ENCODE measurements at places on chromosomes 7 and 10.
A peak's percentile ranks its signal among the peaks of the same experiment; 100 is the strongest.

GRCh38 chr7:107207459-107207858 lies 38.7 kb downstream of the HBP1 start:
- DNase-seq, result no peak

DNA sequence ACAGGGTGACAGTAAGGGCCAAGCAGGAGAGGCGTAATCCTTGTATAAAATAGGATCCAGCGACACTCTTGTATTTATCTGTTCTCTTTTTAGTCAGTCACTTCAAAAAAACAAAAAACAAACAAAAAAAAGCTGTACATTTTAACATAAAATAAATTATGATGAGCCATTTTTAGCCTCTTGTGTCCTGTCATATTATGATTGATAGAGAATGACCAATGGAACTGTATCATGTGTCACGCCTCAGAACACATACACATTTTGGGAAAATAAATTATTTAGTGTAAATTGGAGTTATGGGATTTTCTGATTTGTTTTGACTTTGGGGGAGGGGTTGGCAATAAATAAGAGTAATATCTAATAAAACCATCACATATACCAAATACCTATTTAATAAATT lies 79.3 kb upstream of the SAMD8 start:
- no peak for DNase-seq

DNA sequence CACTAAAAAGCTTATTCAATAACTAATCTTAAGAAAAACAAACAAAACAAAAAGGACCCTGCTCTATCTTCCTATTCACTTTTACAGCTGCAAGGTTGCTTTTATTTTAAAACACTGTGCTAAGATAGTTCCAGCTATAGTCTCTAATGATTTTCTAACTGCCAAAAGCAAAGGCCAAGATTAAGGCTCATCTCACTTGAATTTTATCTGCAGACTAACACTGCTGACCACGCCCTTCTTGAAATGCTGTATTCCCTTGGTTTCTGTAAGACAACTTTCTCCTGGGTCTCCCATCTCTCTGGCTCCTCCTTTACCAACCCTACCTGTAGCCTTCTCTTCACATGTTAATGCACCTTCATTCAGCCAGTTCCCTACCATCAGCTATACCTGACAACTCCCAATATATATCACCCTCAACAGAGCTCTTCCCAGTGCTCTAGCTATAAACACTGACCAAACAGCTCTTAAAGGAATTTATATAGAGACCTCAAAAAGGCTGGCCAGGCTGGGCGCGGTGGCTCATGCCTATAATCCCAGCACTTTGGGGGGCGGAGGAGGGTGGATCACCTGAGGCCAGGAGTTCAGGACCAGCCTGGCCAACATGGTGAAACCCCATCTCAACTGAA lies 11.7 kb downstream of the SRPK2 start:
- DNase-seq, result no peak

DNA sequence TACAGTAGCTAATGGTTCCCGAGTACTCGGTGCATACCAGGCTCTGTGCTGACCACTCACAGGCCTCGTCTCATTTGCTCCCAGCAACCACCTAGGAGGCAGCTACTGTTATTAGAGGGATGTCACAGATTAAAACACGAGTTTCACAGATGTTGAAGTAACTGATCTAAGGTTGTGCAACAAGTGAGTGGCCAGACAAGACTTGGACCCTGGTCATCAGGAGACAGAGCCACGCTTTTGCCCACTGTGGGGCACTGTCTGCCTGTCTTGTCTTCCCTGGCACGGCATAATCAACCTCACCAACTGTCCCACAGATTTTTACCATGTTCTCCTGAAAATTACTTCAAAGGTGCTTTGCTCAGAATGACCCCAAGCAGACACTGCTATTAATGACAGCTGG lies 111.6 kb upstream of the HABP2 start:
- DNase-seq, result no peak

DNA sequence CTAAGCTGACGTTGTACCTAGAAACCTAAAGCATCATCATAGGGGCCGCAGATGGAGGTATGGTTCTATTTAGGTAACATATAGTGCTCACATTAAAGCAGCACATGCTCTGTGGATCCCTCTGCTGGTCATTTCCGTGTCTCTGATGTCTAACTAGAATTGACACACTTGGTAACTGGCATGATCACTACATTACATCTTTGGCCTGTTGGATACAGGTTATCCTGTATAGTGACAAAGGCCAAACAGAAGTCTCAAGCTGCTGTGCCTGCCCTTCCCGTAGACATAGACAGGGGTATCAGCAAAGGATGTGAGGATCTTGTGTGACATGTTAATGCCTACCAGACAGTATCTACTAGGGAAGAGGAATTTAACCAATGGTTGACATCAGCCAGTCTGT lies 51.2 kb downstream of the KIF5B start:
- DNase-seq, result peak; percentile 26

- DNase-seq, result no peak
These were observed 17.5 kb upstream of the PLAU start for GRCh38 chr10:73893426-73893825.

GRCh38 chr10:50322077-50322476 lies 70.8 kb upstream of the ASAH2 start:
- DNase-seq, result no peak

GRCh38 chr10:25028711-25029110 lies 12.3 kb downstream of the THNSL1 start:
- DNase-seq, result no peak

- DNase-seq, result no peak
These were observed 892.0 kb upstream of the CELF2 start for GRCh38 chr10:10125676-10126075.

DNA sequence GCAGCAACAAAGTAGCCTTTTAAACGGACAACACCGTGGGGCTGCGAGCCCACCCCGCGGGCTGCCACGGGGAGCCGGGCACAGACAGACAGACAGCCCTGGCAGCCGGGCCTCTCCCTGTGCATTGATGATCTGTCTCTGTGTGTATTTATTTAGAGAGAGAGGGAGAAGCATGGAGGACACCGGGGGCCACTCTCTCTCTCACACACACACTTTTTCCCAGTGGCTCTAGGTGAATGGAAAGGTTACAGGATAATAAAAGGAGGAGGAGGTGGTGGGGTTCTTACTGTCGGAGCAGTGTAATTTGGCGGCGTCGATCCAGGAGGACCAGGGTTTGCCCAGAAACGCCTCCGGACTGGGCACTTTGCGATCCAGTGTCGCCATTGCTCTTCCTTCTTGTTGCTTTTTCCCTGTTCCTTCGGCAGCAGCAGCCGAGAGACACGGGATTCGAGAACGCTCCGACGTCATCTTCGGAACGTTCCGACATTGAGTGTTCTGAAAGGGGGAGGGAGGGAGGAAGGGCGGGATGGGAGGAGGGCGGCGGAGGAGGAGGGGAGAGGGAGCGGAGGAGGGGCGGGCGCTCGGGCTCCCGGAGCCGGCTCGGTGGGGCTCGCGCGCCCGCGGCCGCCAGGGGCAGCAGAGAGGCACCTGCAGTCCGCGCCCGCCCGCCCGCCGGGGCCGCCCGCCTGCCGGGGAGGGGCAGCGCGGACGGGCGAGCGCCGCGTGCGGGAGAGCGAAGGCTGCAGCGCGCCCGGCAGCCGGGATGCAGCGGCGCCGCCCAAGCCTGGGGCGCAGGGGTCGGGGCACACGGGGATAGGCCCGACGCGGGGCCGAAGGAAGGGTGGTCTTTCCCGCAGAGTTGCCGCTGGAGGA lies at the start of gene ATXN7L1:
ATXN7L1 (minus strand) TSS at position 509 of the 873 bp plus-strand sequence; CDS start at position 468, 41 bp downstream.
- DNase-seq, result peak; percentile 93

- peak; percentile 39 for DNase-seq
These were observed 315.7 kb downstream of the TNS3 start for GRCh38 chr7:47266131-47266706.

GRCh38 chr7:106243893-106244292 lies 40.9 kb downstream of the NAMPT start:
- DNase-seq, result no peak

GRCh38 chr7:64733550-64734240 lies 60.5 kb upstream of the ZNF138 start:
- DNase-seq, result no peak

GRCh38 chr7:50939021-50939420 lies 156.3 kb upstream of the GRB10 start:
- DNase-seq, result no peak

DNA sequence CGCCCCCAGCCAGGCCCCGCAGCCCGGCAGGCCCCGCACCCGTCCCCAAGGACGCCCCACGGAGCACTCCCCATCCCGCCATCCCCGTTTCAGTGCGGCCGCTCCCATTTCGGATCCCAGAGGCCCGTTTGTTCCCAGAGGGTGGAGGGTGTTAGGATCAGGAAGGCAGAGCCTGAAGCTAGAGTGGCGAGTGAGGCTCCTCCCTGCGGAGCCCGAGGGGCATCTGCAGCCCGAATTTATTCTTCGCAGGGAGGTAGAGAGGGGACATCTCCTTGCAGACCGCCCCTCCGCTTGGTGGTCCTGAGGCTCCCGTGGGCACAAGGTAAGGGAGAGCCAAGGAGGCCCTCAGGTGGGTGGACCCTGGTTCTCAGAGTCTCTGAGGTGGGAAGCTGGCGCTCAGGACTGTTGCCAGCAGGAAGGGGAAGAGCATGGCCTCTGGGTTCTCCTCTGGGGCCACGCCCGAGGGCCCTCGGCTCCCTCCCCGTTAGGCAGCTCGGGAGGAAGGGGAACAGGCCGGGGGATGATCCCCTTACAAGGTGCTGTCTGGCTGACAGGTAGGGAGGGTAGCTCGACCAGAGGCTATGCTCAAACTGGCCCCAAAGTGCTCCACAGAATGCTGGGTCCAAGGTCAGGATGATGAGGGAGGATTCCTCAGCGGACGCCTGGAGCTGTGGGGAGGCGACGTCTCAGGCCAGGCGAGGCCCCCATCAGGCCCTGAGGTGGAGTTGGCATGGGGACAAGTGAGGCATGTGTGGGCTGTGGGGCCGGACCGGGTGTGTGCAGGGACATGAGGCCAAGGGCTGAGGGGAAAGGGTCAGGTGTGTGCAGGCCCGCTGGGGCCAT lies 17.4 kb downstream of the POLL start:
- no peak for DNase-seq

DNA sequence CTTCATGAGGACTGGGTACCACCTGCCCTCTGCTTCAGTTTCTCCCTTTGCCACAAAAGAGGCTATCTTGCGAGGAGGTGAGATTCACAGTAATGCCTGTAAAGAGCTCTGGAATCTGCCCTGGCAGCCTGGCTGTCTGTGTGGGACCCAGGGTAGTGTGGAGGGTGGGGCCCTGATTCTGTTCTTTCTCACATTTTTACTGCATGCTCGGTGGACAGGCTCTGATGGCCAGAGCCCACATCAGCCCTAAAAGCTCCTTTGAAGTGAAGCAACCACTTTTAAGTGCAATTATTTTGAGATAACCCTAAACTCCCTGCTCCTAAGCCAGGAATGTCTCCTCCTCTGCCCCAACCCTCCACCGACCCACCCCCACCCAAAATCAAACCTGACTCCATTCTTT lies 92.1 kb upstream of the PODXL start:
- DNase-seq, result no peak

DNA sequence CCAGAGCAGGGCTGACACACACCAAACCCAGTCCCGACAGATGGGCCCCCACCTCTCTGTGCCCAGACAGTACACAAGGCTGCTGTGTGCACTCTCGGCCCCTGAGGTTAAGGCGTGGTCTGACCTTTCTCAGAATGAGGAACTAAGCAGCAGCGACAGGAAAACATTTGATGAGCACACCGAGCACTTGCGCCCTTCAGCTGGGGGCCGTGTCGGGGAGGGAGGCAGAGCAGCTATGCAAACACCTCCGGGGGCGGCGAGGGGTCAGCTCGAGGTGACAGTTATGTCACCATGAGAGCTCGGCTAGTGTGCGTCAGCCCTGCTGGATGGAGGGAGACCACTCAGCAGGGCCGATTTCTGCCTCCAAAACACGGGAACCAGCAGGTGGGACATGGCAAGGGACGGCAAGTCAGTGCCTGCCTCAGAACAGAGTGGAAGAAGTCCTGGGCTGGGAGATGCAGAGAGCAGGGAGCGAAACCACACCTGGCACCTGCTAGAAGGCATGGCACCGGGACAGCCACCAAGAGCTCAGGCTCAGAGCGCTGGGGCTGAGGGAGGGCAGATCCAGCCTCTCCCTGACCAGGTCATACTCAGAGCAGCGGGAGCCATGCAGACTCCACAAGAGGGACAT lies 57.4 kb downstream of the CHST15 start:
- no peak for DNase-seq

DNA sequence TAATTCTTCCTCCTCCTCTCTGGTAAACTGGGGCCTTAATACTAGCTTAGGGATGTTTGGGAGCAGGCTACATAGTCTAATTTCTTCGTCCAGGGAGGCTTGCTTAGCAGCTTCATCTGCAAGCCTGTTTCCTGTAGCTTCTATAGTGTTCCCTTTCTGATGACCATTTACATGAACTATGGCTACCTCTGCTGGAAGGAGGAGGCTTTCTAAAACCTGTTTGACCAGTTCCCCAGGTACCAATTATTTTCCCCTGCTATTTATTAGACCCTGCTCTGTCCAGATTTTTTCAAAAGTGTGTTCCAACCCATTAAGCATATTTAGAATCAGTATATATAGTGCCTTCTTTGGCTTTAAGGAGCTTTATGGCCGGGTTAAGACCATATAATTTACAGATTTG lies 38.8 kb upstream of the DNAH11 start:
- DNase-seq, result no peak

- DNase-seq, result no peak
These were observed 42.0 kb downstream of the FZD1 start for GRCh38 chr7:91306266-91306665.

DNA sequence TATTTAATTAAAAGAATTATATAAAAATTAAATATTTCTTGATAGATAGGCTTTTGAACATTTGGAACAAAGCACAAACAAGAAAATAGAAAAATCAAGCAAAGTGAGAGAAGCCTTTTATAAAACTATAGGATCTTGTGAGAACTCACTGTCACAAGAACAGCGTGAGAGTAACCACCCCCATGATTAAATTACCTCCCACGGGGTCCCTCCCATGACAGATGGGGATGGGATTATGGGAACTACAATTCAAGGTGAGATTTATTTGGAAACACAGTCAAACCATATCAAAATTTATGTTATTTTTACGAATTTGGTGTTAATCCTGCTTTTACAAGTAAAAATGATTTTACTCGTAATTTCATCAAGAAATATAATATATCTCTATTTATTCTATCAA lies 1136.1 kb upstream of the POT1 start:
- no peak for DNase-seq

GRCh38 chr7:16028103-16028502 lies 341.6 kb upstream of the MEOX2 start:
- DNase-seq, result no peak

GRCh38 chr7:96479015-96479645 lies 157.2 kb upstream of the SLC25A13 start:
- DNase-seq, result no peak

GRCh38 chr7:122307228-122307621 lies 2.7 kb upstream of the FEZF1 start:
- no peak for DNase-seq

- DNase-seq, result no peak
These were observed 3.0 kb upstream of the DDIT4 start for GRCh38 chr10:72270607-72271281.

DNA sequence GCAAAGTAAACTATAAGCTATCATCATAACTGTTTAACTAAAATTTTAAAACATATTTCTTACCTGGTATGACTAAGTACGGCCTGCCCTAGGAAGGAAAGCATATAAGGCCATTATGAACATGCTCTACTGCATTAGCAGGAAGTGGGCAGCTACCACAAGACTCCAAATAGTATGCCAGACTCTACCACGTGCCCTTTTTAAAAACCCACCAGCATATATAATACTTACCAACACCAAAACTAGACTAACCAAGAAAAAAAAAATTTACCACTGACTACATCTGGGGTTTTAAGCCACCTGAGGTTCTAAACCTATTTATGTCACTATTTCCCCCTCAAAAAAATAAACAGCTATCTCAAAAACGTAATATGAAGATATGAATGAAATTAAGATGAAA lies 30.1 kb downstream of the NUDCD3 start:
- DNase-seq, result no peak

All from hippocampal formation (tissue), 2 donors.